CD4-positive, alpha-beta T cell treated with Interleukin-17A for 1 hour (primary cell): ENCODE measurements at places on chromosomes 16 and 17.
A peak's percentile ranks its signal among the peaks of the same experiment; 100 is the strongest.

- DNase-seq = no peak
Measured at GRCh38 chr16:69804297-69804696, 42.2 kb downstream of the WWP2 start.

DNA sequence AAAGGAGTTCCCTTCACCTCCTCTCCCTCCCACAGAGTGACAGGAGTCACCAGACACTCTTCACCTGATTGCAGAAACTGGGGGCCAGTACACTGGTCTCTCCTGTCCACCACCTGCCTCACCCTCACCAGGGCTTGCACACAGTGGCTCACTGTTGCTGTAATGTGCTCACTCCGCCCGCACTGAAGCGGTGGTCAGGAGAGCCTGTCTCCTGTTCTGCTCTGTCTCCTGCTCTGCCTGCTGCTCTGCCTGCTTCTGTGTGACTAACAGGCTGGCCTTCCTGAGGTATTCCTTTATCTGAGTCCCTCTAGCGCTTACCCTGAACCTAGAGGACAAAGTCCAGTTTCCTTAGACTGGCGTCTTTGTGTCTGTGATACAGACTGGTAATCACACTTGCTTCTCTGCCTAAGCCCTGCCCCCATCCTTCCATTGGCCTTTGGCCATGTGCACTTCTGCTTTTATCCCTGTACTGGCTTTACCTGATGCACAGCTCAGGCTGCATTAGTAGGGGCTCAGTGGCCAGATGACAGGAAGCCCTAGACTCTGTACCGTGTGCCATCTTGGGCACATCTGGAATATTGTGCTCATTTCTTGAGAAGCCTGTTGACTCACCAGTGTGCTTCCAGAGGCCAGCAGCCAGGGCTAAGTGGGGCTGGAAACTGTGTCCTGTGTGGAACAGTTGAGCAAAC, 13.3 kb downstream of the PROCA1 start:
- no peak for DNase-seq

GRCh38 chr17:48570325-48571023, 7.7 kb downstream of the HOXB4 start:
- DNase-seq = no peak

- DNase-seq = no peak
Measured at GRCh38 chr16:89953671-89954406, 5.3 kb downstream of the DEF8 start.

- no peak for DNase-seq
Measured at GRCh38 chr17:48051706-48052486, 3.7 kb downstream of the NFE2L1 start.

DNA sequence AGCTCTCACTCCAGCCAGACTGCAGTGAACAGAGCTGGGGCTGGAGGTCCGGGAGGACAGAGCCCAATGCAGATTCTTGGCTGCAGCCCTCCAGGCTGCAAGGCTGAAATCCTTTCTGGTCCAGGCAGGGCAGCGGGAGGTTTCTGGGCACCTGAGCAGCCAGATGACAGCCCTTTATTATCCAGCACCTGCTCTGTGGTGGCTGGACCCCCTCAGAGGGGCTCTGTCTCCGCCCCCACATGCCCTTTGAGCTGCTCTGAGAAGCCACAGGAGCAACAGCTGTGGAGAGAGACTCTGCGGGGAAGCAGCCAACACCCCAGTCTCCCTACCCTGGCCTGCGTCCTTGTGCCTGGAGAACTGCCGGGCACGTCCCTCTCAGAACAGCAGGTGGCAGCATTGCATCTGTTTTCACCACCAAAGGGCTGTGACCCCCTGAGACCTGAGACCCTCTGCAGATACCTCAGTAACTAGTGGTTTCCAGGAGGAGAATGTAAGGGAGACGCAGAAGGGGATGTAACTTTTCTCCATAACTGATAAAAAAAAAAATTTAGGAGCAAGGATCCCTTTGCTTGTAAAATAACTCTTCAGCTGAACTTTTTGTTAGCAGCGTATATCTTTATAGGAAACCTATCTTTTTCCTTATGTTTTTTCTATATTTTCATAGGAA, 3.7 kb upstream of the CNP start:
- DNase-seq = peak; percentile 76

DNA sequence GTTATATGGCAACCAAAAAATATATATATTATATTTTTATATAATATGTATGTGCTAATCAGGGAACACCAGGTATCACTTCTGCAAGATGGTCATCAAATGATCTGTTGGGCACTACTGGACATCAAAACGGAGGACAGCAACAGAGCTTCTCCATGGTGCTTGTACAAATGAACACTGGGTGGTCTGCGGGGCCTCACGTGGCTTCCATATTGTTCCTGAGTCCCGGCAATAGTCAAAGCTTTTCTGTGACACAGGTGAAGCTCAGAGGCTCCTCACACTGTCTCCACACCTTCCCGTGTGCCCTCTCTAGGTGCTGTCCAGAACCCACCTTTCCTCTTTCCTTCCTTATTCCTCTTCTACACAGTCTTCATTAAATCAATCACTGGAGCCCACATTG, 149.9 kb upstream of the PIRT start:
- DNase-seq = no peak

- DNase-seq = no peak
Measured at GRCh38 chr16:65697521-65697920, 575.7 kb upstream of the CDH11 start.
